ENCODE measurements at places on chromosomes 2 and 18.

GRCh38 chr18:29712785-29713184, 1329.8 kb downstream of the DSC3 start:
- no peak for DNase-seq

GRCh38 chr2:113966832-113967231, 76.9 kb downstream of the ACTR3 start:
- DNase-seq = no peak

GRCh38 chr18:11307716-11308115, 158.3 kb upstream of the PIEZO2 start:
- DNase-seq = no peak

DNA sequence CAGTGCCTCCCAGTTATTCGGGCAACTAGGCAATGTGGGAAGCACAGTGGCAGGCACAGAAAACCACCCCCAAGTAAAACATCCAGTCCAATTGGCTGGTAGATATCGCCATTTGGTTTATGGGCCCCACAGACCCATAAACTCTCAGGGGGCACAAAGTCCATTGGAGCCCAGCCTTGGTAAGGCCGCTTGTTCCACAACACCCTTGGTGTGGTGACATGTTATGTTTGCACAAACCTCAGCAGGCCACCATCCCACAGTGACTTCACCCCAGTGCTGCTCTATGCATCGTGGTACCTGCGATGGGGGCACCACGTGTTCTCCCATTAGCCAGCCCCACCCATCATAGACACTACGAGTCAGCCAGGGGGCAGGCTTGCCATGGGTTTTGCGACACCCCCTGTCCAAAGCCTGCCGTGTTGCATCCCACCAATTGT, 18.5 kb downstream of the PHOSPHO2 start:
- no peak for DNase-seq

GRCh38 chr18:11147962-11148679, 1.2 kb downstream of the PIEZO2 start:
- DNase-seq = no peak

DNA sequence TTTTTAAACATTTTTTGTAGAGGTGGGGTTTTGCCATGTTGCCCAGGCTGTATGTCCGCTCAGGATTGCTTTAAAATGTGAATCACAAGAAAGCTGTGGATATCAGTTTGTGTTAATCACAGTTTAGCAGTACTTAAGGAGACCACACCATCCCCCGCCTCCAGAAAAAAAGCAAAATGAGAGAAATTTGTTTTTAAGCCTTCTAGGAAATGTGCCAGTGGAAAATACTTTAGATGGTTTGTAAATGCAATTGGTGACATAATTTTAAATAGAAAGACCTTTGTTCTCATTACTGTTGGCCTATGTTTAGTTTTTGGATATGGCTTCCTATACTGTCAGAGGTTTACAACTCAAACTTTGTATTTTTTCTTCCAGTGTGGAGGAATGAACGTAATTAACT, 27.0 kb downstream of the GCA start:
- DNase-seq = no peak

GRCh38 chr2:134244086-134244485, 9.8 kb upstream of the MGAT5 start:
- DNase-seq = no peak

- DNase-seq = no peak
Observed at GRCh38 chr2:67232936-67233335, 164.2 kb upstream of the ETAA1 start.

DNA sequence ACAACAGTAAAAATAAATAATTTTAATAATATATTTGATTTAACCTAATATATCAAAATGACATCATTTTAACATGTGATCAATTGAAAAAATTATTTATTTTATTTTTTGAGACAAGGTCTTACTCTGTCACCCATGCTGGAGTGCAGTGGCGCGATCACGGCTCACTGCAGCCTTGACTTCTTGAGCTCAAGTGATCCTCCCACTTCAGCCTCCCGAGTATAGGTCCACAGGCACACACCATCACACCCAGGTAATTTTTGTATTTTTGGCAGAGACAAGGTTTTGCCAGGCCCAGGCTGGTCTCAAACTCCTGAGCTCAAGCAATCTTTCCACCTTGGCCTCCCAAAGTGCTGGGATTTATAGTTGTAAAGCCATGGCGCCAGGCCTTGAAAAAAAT, 126.7 kb upstream of the COPS8 start:
- no peak for DNase-seq

- peak; percentile 42 for DNase-seq
Observed at GRCh38 chr18:63131106-63131958, 188.2 kb downstream of the BCL2 start.

- DNase-seq = peak; percentile 46
Observed at GRCh38 chr18:77899972-77900754, 650.5 kb downstream of the GALR1 start.

DNA sequence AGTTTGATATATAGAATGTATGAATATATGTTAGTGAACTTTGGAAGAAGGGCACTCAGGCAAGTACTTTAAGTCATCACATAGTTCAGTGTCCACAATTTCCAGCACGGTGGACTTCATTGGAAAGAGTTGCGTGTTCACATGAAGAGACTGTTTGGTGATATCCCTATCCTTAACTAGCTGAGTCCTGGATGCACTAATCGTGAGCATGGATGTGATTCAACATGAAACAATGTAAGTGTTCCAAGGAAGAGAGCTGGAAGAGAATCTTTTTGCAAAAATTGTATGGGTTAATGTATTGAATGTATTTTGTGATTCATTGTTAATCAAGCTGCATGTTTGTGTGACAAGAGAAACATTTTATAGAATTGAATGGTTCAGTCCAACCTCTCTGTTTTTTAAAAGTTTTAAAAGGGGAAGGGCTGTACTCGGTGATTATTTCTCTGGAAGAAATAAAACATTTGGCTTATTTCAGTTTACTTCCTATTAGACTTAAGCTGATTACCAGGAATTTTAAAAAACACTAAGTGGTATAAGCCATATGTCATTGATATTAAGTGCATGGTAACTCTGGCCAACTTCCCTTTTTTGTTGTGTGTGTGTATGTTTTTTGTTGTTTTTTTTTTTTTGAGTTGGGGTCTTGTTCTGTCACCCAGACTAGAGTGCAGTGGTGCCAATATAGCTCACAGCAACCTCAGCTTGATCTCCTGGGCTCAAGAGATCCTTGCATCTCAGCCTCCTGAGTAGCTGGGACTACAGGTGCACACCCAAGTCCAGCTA, 8.6 kb downstream of the XRCC5 start:
- no peak for DNase-seq

DNA sequence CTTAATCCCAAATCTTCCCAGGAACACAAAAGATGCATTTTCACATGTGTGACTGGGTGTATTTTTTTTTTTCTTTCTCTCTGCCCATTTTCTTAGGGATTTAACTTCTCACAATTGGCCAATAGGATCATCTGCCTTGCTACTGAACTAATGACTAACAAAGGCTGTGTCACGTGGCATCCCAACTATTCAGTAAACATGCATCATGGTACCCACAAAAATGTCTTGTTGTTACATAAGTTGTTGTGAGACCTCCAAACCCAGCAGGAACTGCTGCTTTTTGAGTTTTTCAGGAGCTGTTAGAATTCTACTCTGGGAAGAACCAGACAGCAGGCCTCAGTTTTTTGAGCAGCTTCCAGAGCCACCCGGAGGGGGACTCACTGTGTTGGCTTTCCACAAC, 31.9 kb downstream of the GAD1 start:
- no peak for DNase-seq

All from CD4-positive, alpha-beta T cell treated with Interferon gamma for 1 hour (primary cell).